ENCODE measurements at places on chromosomes 12 and 14.

DNA sequence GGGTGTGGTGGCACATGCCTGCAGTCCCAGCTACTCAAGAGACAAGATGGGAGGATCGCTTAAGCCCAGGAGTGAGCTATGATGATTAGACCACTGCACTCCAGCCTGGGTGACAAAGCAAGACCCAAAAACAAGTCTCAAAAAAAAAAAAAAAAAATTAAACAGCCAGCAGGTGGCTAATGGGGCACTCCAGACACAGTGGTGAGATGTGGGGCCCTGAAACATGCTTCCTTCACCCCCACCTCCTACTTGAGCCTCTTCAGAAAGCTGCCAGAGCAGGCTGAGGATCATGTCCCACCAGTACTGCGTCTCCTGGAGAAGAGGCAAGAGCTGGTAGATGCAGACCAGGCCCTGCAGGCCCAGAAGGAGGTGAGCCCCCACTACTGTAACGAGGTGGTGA lies 2.1 kb downstream of the CFAP73 start:
- no peak for DNase-seq

DNA sequence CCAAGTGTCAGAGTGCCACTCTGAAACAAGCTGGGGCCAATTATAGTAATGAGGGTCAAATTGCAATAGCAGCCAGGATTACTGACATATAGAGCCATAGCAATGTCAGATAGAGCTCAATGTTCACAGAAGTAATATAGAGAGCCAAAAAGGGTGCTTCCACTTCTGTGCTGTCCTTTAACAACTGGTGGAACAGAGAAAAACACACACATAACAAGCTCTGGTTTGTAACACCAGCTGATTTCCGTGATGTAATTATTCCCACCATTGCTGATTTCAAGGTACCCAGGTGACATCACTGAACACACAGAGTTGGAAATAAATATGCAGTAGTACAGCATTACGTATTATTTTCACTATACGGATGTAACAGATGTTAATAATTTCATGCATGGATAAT lies 3.0 kb upstream of the CLEC2B start:
- DNase-seq: no peak

DNA sequence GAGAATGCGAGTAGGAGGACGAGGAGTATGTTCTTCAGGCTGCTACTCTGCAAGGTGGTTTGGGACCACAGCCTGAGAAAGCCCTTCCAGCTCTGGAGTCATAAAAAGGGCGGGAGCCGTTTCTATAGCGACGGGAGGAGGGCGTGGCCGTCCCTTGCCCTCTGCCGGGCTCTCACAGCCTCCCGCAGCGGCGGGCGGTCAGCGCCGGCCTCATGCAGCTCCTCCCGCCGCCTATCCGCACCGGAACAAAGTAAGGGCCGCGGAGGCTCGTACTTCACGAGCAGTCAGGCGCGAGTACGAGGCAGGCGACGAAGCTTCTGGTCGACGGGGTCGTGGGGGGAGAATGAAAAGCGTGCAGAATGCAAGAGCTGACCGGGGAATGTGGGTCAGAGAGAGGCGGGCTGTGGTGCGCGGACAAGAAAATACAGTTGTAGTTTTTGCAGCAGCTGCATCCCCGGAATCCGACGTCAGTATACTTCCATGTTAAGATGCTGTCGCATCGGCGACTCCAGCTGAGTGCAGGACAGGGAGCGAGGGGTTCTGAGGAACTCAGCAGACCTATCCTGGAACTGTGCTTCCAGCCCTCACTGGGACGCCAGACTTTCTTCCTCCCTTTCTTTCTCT lies at the start of gene DYRK4:
Gene DYRK4 (plus strand): TSS at position 175 of the 624 bp plus-strand sequence. CDS start 38 bp downstream, at position 213.
- no peak for DNase-seq

DNA sequence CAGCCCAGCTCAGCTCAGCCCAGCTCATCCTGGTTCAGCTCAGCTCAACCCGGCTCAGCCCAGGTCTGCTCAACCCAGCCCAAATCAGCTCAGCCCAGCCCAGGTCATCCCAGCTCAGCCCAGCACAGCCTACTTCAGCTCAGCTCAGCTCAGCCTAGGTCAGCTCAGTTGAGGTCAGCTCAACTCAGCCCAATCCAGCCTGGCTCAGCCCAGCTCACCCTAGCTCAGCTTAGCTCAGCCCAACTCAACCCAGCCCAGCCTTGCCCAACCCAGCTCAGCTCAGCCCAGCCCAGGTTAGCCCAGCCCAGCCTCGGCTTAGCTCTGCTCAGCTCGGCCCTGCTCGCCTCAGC lies 332.3 kb downstream of the TMEM121 start:
- no peak for DNase-seq

DNA sequence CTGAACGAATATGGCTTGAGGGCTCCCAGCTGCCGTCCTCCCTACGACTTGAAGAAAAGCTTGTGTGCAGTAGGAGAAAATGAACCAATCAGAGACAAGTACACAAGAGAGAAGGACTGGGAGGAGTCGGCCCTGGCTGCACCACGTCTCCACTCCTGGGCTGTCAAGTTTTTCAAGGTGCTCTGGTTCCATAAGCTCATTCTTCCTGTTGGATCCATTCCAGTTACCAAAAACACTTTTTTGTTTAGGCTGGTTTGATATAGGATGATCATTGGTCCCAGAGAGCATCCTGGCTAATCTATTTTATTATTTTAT lies 2.8 kb upstream of the A2ML1 start:
- DNase-seq: peak; percentile 7

- DNase-seq: no peak
Measured at GRCh38 chr12:100173111-100173510, 27.5 kb upstream of the ACTR6 start.

GRCh38 chr14:91164676-91165075 lies 50.8 kb downstream of the DGLUCY start:
- no peak for DNase-seq

DNA sequence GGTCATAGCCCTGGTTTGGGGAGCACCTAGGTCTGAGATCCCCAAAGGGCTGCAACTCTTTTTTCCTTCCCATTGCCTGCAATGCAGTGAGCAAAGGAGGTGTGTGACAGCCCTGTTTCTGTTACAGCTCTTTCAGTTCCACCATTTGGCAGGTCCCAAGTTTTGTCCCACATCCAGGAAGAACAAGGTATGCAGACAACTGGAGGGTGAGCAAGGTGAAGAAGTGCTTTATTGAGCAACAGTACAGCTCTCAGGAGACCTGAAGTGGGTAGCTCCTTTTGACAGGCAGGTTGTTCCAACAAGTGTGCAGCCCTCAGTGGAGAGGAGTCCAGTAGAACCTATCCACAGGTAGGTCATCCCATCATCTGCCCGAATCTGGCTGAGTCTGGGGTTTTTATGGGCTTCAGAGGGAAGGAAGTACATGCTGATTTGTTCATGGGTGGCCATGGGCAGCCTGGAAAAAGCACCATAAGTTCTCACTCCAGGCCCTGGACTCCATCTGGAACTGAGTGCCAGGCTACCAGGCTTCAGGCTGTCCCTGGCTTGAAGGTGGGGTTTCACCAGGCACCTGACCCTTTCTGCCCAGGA lies 62.8 kb upstream of the NAV3 start:
- no peak for DNase-seq

- DNase-seq: no peak
Measured at GRCh38 chr12:12645485-12645884, 33.8 kb downstream of the CREBL2 start.

GRCh38 chr14:69354383-69355153 lies 43.5 kb downstream of the ERH start:
- DNase-seq: no peak

DNA sequence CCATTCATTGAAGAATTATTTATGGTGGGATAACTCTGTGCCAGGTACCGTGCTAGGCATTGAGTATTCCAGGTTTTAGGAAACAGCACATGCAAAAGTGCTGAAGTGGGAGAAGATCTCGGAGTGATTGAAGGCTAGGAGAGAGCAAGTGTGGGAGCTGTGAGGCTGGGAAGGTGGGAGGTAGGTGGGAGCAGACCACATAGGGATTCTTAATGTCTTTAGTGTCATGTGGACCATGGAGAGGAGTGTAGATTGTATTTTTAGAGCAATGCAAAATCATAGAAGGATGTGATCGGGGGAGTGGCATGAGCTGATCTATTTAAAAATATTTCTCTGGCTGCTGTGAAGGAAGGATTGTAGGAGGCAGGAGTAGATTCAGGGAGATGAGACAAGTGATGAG lies 5.4 kb downstream of the PTPN11 start:
- DNase-seq: no peak

- DNase-seq: no peak
Measured at GRCh38 chr12:127054531-127054930, 1212.4 kb upstream of the TMEM132C start.

GRCh38 chr14:101335061-101335661 lies 226.1 kb upstream of the DIO3 start:
- no peak for DNase-seq

GRCh38 chr14:41295734-41296133 lies 310.9 kb upstream of the LRFN5 start:
- DNase-seq: no peak

DNA sequence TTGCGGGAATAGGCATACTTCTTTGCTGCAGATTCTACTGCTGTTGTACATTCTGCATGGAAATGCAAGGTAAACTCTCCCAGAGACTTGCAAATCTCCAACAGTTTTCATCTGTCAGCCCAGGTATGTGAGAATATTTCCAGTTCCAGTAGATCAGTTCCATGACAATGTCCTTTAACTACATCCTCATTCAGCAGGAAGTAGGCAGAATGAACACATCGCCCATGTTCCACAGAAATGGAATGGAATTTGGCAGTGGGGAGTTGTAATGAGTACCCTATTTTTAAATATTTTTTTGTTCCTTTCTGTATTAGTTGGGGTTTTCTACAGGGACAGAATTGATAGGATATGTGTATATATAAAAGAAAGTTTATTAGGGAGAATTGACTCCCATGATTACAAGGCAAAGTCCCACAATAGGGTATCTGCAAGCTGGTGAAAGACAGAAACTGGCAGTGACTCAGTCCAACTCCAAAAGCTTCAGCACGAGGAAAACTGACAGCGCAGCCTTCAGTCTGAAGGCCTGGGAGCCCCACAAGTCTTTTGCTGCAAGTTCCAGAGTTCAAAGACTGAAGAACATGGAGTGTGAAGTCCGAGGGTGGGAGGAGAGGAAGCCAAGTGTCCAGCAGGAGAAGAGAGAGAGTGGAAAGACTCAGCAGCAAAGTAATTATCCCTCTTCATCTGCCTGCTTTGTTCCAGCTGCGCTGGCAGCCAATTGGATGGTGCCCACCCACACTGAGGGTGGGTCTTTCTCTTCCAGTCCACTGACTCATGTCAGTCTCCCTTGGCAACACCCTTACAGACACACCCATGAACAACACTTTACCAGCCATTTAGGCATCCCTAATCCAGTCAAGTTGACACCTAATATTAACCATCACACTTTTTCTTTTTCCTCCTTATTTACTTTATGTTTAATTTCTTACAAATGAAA lies 110.4 kb upstream of the SCAF11 start:
- peak; percentile 59 for DNase-seq

DNA sequence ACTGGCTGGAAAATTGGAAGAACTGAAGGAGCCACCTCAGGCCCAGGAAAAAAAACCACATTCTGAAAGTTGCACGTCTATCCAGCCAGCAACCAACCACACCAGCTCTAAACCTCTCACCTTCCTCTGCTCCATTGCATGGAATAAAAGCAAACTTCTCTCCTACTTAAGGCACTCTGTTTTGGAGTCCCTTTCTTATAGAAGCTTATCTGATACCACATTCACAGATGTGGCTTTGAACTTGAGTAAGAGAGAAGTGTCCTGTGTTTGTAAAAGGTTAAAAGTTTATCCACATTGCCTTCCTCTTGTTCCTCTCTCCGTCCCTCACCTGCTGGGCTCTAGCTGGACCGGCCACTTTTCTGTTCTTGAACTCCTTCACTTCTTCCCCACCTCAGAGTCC lies 99.6 kb upstream of the PLXNC1 start:
- DNase-seq: no peak

- no peak for DNase-seq
Measured at GRCh38 chr12:114598111-114598510, 85.9 kb downstream of the TBX3 start.

DNA sequence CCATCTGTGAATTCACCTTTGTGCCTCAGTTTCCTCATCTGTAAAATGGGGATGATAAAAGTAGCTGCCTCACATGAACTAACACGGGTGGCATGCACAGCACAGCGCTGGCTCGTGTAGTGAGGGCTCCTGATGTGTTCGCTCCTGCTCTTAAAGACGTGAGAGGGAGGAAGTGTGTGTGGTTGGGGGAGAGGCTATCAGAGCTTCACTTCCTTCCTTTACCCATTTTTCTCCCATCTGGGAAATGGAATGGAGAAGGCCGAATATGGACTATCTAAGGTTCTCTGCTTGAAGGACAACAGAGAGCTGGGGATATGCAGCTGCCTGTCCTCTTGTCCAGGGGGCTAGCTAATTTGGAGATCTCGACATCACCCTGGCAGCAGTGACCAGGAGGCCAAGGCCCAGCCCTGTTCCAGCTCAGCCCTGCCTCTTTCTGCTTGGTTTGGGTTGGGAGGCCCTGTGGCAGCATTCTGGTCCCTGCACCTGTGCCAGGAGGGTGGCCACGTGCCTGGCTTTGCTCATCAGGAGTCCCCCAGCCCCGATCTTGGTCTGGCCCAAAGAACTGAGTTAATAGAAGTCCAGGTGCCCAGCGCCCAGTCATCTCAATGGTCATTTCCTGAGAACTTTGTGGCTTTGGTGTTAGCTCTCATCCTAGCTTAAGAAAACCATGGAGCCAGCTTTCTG lies 44.5 kb upstream of the ESRRB start:
- DNase-seq: no peak

DNA sequence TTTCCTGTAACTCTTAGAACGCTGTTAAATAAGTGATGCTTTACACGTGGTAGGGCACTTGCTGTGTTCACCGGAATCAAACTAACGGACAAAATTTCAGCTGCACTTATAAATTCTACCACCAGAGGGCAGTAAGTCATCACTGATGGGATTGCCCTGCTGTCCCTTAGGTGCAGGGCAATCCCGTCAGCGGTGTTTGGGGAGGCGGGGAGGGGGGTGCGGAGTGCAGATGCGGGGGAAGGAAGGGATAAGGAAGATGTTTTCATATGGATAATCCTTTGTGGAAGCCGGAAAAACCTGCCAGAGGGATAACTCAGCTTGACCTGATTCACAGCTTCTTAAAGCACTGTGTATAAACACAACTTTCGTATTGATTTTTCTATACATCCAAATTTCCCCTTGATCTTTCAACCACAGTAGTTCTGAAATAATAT lies 21.7 kb upstream of the SLC10A1 start:
- peak; percentile 78 for DNase-seq

- DNase-seq: no peak
Measured at GRCh38 chr14:98446508-98446907, 825.5 kb downstream of the BCL11B start.

GRCh38 chr14:35594616-35595015 lies 60.7 kb downstream of the INSM2 start:
- DNase-seq: no peak

DNA sequence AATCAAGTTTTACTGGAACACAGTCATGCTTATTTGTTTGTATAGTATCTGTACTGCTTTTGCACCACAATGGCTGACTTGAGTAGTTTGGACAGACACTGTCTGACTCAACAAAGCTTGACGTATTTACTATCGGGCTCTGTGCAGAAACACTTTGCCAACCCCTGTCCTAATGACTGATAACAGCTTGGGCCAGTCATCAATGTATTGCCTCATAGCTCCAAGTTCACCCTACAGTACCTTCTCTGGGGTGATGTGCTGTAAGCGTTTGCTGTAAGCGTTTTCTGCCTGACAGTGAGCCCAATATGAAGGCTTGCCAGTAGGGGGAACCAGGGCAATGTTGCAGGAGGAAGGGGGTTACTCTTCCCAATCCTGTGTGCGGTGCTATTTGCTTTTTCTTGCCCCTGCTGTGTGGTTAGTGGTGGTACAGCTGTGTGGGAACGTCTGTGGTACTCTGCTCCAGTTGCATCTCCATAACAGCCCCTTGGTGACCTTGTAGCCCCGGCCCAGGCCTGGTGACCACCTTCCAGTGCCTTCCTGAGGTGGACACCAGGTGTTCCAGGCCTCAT lies 5.4 kb upstream of the CCDC177 start:
- DNase-seq: peak; percentile 59

- peak; percentile 84 for DNase-seq
Measured at GRCh38 chr12:10392394-10392930, 2.6 kb upstream of the KLRK1 start.
